ENCODE measurements at places on chromosomes 5 and 9.
A peak's percentile ranks its signal among the peaks of the same experiment; 100 is the strongest.

DNA sequence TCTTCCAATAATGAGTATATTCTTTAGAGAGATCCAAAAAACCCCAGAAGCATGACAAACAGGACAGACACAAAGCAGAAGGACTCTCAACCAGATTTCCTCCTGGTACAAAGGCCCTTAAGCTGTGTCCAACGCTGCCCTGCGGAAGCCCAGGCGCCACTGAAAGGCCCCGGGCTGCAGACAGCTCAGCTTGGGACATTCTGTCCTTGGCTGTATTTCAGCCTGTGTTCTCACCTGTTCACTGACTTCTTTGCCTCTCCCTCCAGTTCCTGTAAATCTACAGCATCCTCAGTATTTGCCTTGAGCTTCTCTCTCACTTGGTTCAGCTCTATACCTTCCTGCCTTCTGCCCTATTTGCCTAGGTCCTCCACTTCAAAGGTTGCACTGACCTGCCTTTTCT lies 96.5 kb downstream of the SH3TC2 start:
- peak; percentile 74 for DNase-seq

DNA sequence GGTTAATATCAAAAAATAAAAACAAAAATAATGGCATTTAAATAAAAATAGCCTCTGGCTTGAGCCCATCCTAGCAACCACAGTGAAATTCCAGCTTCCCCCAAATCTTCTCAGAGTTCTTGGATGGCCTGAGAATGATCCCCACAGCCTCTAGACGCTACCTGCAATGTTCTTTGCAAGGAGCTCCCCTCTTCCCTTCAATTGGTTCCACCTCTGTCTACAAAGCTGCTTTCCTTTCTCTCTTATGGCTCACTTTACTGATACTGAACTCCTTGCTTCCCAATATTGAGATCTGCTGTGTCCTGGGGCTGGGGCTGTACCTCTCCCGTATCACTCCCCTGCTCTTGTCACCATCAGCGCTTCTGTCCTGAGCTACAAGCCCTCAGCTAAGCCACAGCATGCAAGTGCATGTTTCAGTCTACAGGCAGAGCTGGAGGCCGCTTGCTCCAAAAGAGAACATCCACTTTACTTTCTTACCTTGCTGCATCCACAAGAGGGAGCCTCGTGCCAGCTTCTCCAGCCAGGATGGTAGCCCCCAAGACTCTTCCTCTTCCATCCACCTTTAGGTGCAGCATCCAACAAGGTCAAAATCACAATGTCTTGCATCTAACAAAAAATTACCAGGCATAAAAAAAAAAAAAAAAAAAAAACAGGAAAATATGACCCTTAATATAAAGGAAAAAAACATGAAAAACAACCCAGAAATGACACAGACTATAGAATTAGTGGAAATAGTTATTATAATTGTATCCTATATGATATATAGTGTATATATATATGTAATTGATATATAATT lies 57.4 kb upstream of the PRSS3 start:
- no peak for DNase-seq

DNA sequence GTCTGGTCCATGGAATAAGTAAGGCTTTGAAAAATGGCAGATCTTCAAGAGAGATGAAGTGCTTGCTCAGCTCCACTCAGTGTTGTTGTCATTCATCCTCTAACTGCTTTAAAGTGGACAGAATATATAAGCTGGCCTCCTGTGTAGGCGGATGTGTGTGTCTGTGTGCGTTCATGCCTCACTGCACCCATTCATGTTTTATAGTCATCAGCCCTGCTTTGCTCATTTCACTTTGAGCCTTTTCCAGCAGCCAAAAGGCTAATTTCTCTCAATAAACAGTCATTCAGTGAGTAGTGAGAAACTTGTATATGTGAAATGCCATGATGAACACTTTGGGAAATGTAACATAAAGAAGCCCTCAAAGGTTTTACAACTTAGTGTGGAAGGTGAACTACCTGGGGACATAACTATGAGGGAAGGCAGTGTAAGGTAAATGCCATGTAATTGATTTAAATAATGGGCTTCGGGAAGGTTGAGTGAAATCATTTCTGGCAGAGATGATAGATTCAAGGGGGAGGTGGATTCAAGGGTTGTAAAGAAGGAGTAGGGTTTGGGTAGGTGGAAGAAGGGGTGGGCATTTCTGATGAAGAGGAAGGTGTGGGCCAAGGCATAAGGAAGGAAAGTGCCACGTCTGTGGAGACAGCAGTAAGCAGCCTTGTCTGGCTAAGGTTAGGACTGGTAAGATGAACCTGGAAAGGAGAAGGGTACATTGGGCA lies 15.7 kb downstream of the TTC23L start:
- DNase-seq, result no peak

- DNase-seq, result no peak
Observed at GRCh38 chr9:137975527-137975913, 97.9 kb downstream of the CACNA1B start.

- DNase-seq, result no peak
Observed at GRCh38 chr5:73668486-73669111, 42.6 kb downstream of the ARHGEF28 start.

- DNase-seq, result no peak
Observed at GRCh38 chr5:135740475-135740874, 94.0 kb upstream of the SLC25A48 start.

GRCh38 chr5:73392775-73393174 lies 55.8 kb downstream of the FOXD1 start:
- no peak for DNase-seq

All from gastrocnemius medialis (tissue), 4 donors.